ENCODE measurements at places on chromosomes 4 and X.

DNA sequence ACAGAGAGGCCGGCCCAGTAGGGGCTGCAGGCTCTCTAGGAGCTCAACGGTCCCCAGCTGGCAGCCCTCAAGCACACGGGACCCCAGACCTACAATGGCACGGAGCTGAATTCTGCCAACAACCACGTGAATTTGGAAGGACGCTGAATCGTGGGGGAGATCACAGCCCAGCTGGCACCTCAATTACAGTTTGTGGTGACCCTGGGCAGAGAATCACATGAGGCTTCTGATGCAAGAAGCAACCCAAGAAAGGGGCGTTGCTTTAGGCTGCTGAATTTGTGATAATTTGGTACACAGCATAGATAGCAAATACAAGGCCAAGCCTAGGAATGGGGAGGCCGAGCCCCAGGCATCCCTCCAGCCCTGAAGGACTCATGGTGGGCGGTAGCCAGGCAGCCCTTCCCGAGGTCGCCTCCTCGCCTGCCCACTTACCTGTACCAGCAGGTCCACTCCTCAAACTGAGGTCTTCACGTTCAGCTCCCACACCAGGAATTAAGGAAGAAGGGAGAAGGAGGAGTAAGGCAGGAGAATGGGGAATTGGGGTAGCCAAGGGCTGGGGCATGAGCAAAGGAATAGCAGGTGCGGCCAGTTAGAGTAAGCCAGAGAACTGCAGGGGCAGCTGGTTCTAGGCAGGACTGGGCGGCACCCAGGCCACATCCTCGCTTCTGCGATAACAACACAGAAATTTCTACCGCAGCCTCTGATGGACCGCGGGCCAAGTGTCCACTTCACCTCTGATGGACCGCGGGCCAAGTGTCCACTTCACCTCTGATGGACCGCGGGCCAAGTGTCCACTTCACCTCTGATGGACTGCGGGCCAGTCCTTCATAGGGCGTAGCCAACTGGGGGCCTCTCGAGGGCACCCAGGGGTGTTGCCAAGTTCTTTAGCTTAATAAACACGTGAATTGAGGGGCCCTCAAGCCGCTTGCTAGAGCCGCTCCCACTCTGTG lies 23.4 kb upstream of the HTRA3 start:
- no peak for DNase-seq

DNA sequence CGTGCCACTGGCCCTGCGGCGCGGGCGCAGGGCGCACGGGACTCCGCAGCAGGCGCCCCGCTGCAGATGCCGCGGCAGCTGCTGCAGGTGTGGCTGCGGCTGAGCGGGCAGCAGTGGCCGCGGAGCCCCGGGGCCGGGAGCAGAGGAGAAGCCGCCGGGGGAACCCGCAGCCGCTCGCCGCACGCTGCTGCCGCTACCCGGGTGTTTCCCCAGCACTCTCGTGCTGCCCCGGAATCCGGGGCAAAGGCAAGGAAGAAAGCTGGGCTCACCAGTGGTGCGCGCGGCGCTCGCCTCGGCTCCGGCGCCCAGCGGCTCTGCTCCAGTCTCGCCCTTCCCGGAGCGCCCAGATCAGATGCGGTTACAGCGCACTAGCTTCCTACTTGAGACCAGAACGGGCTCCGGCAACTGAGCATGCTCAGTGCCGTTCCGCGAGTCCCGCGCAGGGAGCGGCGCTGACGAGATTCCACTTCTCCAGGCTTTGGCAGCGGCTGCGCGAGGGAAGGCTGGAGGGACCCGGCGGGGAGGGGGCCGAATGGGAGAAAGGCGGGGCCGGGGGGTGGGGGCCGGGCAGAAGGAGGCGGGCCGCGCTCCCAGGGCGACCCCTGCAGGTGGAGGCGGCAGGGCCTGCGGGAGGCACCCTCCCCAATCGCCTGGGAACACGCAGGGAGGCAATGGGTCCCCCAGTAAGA lies at the start of gene APBB2:
Gene APBB2 (minus strand): TSS at position 407 of the 689 bp plus-strand sequence. CDS start 181,288 bp downstream, outside the sequence.
- peak; percentile 99 for DNase-seq

DNA sequence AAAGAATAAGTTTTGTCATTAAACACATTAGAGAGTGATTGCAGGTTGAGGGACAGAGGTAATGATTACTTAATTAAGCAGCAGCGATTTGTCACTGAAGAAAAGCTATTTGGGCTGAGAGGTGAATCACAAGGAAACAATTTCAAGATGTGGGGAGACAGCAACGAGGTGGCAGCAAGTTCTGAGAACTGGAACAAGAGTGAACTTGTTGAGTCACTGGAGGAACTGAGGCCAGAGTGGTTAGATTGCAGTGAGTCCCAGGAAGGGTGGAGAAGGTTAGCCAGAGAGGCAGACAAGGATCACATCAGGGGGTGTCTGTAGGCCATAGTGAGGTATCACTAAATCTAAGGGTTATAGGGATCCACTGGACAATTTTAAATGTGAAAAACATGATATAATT lies 57.9 kb upstream of the TMPRSS11A start:
- no peak for DNase-seq

GRCh38 chrX:37608156-37608555 lies 36.7 kb downstream of the LANCL3 start:
- no peak for DNase-seq

- peak; percentile 66 for DNase-seq
Measured at GRCh38 chrX:72029483-72030411, 102.0 kb downstream of the RTL5 start.

GRCh38 chr4:48261281-48261680 lies 8.4 kb downstream of the TEC start:
- peak; percentile 53 for DNase-seq

- DNase-seq = no peak
Measured at GRCh38 chrX:65900850-65901844, 138.7 kb downstream of the VSIG4 start.

DNA sequence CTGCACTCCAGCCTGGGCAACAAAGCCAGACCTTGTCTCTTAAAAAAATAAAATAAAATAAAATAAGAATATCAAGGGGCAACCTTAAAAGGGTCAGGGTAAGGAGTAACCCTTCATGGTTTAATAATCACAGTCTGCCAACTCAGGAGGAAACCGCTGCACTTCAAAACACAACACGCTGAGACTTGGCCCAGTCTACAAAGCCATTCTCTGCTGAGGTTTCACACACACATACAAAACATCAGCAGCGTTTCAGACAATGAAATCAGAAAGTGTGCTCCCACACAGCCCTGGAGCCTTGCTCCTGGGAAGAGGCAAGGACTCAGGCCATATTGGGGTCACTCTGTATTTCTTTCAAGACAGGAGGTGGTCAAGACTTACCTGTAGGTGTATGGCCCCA lies 18.3 kb downstream of the SCARB2 start:
- DNase-seq = no peak

DNA sequence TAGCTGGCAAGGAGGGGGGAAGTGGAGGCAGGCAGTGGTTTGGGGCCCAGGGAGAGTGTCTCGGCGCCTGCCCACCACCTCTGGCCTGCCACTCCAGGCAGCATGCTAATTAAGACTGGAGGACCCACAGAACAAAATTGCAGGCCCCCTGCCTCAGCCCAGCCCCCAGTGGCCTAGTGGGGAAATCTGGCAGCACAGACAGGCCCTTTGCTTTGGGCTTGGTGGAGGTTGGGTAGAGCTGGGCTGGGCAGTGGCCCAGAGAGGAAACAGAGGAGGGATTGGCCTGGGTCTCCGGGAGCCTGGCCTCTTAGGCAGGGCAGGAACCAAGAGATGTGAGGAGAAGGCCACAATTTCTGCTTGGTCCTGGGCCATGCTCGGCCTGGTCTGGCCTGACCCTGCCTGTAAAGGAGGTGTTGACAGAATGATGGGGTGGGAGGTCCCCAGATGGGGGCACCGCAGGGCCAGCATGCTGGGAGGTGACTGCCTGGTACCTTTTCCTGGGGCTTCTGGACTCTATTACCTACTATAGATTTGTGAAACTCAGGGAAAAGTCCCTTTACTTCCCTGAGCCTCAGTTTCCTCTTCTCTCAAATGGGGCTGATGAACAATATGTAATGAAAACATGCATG lies 92.4 kb upstream of the PJA1 start:
- DNase-seq = no peak

- no peak for DNase-seq
Measured at GRCh38 chr4:56260320-56260719, 127.0 kb downstream of the AASDH start.

GRCh38 chr4:183022617-183023016 lies 76.4 kb upstream of the WWC2 start:
- DNase-seq = no peak

DNA sequence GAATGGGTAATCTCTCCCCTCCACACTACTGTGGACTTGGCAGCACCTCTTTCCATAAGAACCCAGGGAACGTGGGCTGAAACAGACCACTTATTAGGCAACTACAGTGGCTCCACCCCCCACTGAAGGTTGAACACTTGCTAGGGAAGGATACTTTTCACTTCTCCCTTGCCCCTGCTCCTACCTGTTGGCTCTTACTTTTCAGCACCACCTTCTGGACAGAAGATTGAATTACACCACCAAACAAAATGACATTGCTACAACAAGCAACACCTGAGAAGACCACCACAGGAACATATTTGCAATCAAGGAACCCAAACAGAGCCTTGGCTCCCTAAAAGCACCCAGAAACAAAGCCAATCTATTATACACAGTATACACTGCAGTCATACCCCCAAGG lies 132.1 kb upstream of the CXCL13 start:
- peak; percentile 8 for DNase-seq

GRCh38 chr4:54228546-54228945 lies 547 bp upstream of the PDGFRA start:
- no peak for DNase-seq

DNA sequence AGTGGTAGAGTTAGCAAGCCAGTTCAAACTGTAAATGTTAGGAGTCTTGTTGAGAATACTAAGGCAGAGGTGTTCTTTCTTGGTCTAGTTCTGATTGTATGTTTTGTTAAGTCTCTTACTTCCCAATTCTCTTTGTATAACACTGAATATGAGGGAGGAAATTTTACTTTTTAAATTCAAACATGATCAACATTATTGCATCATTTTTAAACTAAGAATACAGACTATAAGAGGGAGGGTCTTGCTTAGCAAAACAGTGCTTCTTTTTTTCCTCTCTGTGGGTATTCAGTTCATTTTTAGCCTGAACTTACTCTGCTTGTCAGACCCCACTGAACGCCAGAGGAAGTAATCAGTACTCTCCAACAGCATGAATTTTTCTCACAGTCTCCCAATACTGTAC lies 198.0 kb downstream of the GABRG1 start:
- DNase-seq = no peak

DNA sequence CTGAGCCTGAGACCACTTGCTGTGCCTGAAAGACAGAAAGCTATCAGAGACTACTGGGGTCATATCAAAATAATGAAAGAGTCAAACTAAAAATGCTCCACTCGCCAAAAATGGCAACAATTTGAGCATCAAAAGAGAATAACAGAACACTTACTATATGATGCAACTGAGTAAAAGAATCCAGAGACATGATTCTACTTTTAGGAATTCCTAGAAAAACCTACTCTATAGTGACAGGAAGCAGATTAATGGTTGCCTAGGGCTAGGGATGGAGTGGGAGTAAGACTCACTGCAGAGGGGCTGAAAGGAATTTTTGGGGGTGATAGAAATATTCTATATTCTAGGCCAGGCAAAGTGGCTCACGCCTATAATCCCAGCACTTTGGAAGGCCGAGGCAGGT lies 29.4 kb upstream of the SLAIN2 start:
- DNase-seq = peak; percentile 30

DNA sequence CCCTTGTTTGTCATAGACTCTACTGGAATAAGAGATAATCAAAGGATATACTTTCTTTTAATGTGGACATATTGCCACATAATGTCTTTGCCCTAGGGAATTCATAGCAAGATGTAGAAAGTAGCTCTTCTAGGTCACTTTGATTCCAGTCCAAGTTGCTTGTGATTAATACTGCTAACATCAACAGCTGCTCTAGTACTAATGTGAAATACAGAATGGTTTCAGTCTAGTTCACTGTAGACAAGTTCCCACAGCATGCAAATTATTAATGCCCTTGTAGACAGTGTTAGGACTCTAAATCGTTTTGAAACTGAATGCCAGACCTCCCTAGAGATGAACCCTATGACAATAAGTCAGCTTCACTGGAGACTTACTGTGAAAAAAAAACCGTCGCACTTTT lies 494.6 kb upstream of the ATOH1 start:
- no peak for DNase-seq

DNA sequence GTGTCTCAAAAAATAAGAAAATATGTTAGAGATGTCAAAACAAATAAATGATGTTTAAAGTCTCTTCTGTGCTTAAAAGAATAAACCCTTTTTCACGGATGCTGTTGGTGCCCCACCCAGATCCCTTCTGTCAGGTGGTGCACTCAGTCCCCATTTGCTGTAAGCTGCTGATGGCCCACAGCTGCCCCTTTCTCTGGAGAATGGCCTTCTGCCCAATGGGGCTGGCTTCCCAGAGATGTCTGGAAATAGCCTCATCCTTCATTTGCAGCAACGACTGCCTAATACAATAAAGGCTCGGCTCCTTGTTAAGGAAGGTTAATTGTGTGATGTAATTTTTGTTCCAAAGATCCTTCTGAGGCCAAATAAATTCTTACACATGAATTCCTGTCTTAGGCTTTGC lies 31.8 kb downstream of the ETNPPL start:
- no peak for DNase-seq

- no peak for DNase-seq
Measured at GRCh38 chrX:38890326-38890725, 89.1 kb downstream of the MID1IP1 start.

DNA sequence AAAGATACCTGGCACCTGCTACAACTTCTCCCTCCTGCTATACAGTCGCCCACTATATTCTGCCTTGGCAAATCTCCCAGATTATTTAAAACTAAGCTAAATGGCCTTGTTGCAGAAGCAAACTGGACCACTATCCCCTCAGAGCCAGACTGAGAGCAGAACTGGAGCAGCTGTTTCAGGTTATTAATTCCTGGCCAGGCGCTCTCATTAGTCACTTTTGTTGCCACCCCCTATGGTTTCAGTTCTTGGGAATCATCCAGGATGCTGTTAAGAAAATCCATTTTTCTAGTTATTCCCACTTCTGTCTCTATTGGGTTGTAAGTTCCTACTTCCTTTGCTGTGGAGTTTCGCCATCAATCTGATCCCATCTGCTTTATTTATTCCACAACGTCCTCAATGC lies 30.1 kb downstream of the ADGRA3 start:
- no peak for DNase-seq

- DNase-seq = no peak
Measured at GRCh38 chr4:126215759-126216158, 901.0 kb downstream of the FAT4 start.

GRCh38 chr4:123553279-123553678 lies 156.7 kb downstream of the SPRY1 start:
- no peak for DNase-seq

DNA sequence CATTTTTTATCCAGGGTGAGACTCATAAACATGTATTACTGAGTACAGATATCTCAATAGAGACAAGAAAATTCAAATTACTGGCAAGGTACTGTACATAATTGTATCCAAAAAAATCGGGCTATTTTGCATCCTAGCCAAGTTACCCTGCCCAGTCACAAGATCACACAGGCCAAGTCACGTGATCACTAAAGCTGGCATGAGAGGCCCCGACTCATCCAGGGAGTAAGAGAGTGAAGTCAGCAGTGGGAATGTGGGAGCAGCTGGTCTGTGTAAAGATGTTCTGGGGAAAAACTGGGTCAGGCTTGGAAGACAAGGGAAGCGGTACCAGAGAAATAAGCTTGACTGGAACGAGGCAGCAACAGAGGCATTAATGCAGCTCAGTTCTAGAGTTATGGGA lies 119.3 kb upstream of the STS start:
- DNase-seq = no peak
